GM23248 (cell line): ENCODE measurements at places on chromosomes 5 and 9. TPM values are rescaled to one million over a fixed set of nuclear protein-coding genes. Genes with fewer than 3 reads are reported as not detected.

COX7C gene
- 127 and 145 TPM in 2 replicates for total RNA-seq

DNA sequence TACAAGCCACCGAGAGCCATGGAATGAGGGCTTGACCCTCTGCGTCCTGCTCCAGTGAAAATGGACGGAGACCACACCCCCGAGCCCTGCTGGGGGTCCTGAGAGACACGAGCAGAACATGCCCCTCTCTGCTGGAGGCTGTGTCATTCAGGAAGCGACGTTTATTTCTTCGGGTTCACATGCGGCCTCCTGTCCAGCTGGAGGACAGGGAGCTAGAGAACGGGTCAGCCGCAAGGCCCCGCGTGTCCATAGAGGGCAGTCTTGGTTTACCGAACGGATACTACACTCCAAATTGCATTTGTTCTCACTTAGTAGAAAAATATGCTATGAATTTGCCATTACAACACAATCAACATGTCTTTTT is 36.1 kb downstream of the MRPL36 start:
- H3K4me1 ChIP-seq = no peaks in the 10 kb centered on the region
- DNase-seq = peak; percentile 85
- no peak overlapping the region for H3K27ac ChIP-seq
- no peaks in the 10 kb centered on the region for H3K36me3 ChIP-seq
- peak overlapping the region; percentile 58 for H3K4me3 ChIP-seq

PCDHGA7 gene
- total RNA-seq = 0.43 and 1.6 TPM in 2 replicates

- no peak for DNase-seq
- no peaks in the 10 kb centered on the region for H3K27me3 ChIP-seq
- no peaks in the 10 kb centered on the region for H3K36me3 ChIP-seq
- no peak overlapping the region for H3K27ac ChIP-seq
Measured at GRCh38 chr5:34863946-34864345, 25.0 kb downstream of the TTC23L start.

DNA sequence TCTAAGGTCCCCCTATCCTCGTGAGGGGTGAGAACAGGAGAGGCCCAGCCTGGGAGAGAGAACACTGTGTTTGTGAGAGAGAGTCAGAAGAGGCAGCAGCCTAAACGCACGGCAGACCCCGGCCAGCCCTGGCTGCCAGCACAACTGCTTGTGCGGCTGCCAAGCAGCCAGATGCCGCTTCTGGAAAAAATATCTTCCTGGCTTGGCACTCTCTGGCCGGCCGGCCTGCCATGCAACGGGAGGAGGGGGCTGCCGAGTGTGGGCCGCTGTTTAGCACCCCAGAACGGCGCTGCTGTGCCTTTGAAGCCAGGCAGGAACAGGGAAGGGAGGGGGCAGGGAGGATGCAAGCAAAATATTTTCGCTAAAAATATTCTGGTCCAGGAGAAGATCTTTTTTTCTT is 105.0 kb downstream of the FGF18 start:
- no peak for DNase-seq
- H3K4me1 ChIP-seq = peaks cover 21% of the 10 kb centered on the region
- no peak overlapping the region for H3K4me3 ChIP-seq

CDH12 gene
- not detected in 2 replicates for total RNA-seq

CCL27 gene
- total RNA-seq = not detected in 2 replicates

TXNDC8 gene
- not detected in 2 replicates for total RNA-seq

- no peak overlapping the region for H3K27ac ChIP-seq
- H3K27me3 ChIP-seq = peaks cover 13% of the 10 kb centered on the region
- no peak overlapping the region for H3K4me3 ChIP-seq
- no peaks in the 10 kb centered on the region for H3K36me3 ChIP-seq
Measured at GRCh38 chr9:38162332-38163211, 93.5 kb upstream of the SHB start.

- DNase-seq = no peak
- H3K27me3 ChIP-seq = 0 out of 2 replicates have a peak, but pooled peaks cover 7% of the 10 kb centered on the region
- H3K27ac ChIP-seq = no peak overlapping the region
- H3K36me3 ChIP-seq = no peaks in the 10 kb centered on the region
Measured at GRCh38 chr5:123647066-123647465, 135.1 kb downstream of the CSNK1G3 start.

HMCN2 gene
- not detected in 2 replicates for total RNA-seq

DBN1 gene
- 224 and 257 TPM in 2 replicates for total RNA-seq

DNA sequence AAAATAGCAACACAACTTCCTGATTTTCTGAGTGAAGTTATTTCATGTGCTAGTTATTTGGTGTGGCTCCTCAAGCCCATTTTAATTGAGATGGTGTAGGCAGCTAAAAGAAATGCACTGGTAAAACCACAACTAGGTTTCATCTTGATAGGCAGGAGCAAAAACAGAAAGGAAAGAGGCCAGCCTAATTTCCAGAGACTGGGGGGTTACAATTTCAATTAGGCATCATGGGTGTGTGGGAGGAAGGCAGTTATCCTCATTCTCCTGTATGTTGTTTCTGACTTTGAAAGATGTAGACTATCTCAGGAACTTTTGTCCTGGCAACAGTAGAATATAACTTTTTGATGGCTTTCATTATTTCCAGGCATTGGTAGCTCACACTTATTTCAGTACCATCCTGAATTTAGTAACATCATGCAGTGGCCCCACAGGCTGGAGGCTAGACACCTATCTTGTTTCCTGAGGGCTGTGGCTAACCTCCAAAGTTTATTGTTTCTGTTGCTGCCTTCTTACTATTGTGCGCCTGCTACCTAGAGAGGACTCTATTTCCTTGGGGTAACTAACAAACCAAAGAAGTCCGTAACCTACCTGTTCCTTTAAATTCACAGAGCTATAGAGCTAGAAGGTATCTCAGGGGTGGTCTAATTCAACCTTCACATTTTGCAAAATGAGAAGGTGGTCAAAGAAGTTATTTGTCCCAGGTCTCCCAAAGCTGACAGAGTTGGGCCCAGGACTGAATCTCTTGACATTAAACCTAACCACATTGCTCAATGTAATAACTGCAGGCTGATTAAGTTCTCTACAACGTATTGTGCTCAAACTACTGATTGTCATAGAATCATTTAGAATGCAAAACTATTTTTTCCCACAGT is 42.4 kb downstream of the FYB1 start:
- H3K4me1 ChIP-seq = peaks cover 16% of the 10 kb centered on the region; the same call in 1 of the 2 replicates
- no peaks in the 10 kb centered on the region for H3K27me3 ChIP-seq
- DNase-seq = no peak
- no peak overlapping the region for H3K4me3 ChIP-seq
- H3K36me3 ChIP-seq = no peaks in the 10 kb centered on the region
- no peak overlapping the region for H3K27ac ChIP-seq

DNA sequence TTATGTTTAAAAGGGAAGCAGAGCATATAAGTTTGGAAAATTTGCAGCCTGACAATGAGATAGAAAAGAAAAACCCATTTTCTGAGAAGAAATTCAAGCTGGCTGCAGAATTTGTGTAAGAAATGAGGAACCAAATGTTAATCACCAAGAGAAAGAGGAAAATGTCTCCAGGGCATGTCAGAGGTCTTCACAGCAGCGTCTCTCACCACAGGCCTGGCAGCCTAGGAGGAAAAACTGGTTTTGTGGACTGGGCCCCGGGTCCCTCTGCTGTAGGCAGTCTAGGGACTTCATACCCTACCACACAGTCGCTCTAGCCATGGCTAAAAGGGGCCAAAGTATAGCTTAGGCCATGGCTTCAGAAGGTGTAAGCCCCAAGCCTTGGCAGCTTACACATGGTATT is 32.1 kb upstream of the HSD17B4 start:
- no peak overlapping the region for H3K4me3 ChIP-seq
- no peaks in the 10 kb centered on the region; the same call in 1 of the 2 replicates for H3K4me1 ChIP-seq
- peaks cover 10% of the 10 kb centered on the region; the same call in 1 of the 2 replicates for H3K27me3 ChIP-seq
- no peak overlapping the region for H3K27ac ChIP-seq
- no peak for DNase-seq

DNA sequence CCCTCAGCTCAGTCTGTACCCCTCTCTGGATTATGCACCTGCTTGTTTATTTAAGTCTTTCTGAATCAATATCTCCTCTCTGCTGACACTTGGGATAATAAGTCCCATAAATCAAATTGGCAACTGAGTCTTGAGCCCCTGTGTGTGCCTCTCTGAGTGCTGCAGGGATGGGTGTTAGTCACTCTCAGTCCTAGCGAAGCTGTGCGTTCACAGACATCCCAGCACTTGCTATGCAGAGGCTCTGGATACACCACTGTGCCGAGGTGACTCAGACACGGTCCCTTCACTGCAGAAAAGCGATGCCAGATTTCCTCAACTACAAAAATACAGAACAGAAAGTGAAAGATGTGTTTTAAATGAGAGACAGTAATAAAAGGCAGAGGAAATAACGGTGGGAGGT is 4.1 kb upstream of the KCNMB1 start:
- DNase-seq = peak; percentile 26
- H3K36me3 ChIP-seq = no peaks in the 10 kb centered on the region
- H3K4me3 ChIP-seq = no peak overlapping the region
- no peak overlapping the region for H3K27ac ChIP-seq
- no peaks in the 10 kb centered on the region for H3K4me1 ChIP-seq

- no peak overlapping the region for H3K4me3 ChIP-seq
- H3K4me1 ChIP-seq = no peaks in the 10 kb centered on the region
- peak; percentile 24 for DNase-seq
- H3K27ac ChIP-seq = no peak overlapping the region
Measured at GRCh38 chr9:13443346-13444244, 164.1 kb upstream of the MPDZ start.

NSG2 gene
- not detected in 2 replicates for total RNA-seq

GRCh38 chr5:11050596-11051304 is 289.7 kb upstream of the DAP start:
- H3K4me3 ChIP-seq = no peak overlapping the region
- no peaks in the 10 kb centered on the region for H3K36me3 ChIP-seq
- H3K27me3 ChIP-seq = peaks cover 7% of the 10 kb centered on the region; the same call in 1 of the 2 replicates
- H3K27ac ChIP-seq = no peak overlapping the region

MAMDC4 gene
- 1.1 and 2.3 TPM in 2 replicates for total RNA-seq

DNA sequence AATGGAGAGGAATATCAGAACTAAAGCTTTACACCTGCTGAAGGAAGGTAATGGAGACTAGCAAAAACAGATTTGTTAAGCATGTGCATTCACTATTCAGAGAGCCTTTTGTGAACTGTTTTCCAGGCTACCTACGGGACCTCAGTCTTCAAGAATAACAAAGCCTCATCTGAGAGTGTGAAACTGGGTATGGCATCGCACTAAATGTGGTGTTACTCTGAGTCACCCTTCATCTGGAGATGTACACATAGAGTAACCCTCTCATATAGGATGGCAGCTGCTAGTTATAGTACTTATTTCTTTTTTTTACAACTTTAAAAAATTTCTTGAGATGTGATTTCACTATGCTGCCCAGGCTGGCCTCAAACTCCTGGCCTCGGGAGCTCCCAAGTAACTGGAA is 306.8 kb downstream of the ZNF608 start:
- H3K4me3 ChIP-seq = no peak overlapping the region
- no peak for DNase-seq
- no peaks in the 10 kb centered on the region for H3K36me3 ChIP-seq
- H3K27me3 ChIP-seq = peaks cover 30% of the 10 kb centered on the region
- no peak overlapping the region for H3K27ac ChIP-seq

GRCh38 chr9:116467740-116468351 is 219.3 kb upstream of the TRIM32 start:
- no peak overlapping the region for H3K27ac ChIP-seq
- no peak for DNase-seq
- H3K4me3 ChIP-seq = no peak overlapping the region
- H3K27me3 ChIP-seq = no peaks in the 10 kb centered on the region
- H3K36me3 ChIP-seq = no peaks in the 10 kb centered on the region
- peaks cover 8% of the 10 kb centered on the region; the same call in 1 of the 2 replicates for H3K4me1 ChIP-seq

DNA sequence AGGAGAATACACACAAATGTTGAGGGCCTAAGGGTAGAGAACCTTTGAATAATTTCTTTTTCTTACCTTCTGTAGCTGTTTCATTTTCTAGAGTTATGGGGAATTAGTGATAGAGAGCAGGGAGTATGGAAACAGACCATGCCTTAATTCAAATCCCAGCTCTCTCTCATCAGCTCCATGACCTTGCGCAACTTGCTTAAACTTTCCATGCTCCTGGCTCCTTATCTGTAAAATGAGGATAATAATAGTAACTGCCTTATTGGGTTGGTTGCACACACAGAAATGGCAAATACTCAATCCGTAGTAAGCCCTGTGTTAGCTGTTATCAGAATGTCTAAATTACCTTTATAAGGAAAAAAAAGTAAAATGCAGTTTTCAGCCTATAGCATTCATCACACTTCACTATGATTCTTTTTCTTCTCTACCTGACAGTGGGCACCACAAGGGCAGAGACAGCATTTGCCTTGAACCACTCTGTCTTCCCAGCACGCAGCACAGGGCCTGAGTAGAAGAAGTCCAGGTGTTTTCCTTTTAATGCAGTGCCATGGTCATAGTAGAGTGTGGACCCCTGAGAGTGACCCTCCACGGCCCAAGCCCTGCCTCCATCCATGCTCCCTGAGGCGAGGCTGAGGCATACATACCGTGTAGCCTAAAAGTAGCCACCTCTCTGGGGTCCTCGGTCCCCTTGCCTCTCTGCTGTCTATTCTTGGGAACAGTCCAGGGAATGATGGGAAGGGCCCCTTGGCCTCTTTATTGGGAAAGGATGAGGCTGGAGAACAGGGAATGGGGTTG is 17.4 kb downstream of the C5orf15 start:
- H3K4me3 ChIP-seq = no peak overlapping the region
- H3K27me3 ChIP-seq = no peaks in the 10 kb centered on the region
- DNase-seq = peak; percentile 10
- peaks cover 13% of the 10 kb centered on the region for H3K4me1 ChIP-seq
- H3K36me3 ChIP-seq = peaks cover 2% of the 10 kb centered on the region; the same call in 1 of the 2 replicates

CENPH gene
- 14.7 and 16.7 TPM in 2 replicates for total RNA-seq

DNA sequence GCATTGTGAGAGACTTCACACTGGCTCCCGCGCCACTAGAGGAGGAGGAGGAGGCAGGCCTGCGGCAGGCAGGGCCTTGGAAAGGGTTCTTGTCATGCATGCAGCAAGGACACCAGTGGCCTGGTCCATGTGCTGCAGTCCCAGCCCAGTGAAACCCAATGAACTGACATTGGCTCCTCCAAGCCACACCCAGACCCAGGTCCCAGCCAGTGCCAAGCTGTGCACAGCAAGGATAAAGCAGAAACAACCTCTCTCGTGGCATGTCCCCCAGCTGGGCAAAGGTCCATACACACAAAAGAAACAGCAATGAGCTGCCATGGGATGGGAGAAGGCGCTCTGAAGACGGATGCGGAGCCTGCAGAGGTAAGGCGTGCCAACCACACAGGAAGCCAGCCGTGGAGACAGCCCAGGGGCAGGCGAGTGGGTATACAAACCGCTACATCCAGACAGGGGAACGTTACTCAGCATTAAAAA is 89.2 kb downstream of the SEMA4D start:
- H3K27ac ChIP-seq = no peak overlapping the region
- no peak overlapping the region for H3K4me3 ChIP-seq

DNA sequence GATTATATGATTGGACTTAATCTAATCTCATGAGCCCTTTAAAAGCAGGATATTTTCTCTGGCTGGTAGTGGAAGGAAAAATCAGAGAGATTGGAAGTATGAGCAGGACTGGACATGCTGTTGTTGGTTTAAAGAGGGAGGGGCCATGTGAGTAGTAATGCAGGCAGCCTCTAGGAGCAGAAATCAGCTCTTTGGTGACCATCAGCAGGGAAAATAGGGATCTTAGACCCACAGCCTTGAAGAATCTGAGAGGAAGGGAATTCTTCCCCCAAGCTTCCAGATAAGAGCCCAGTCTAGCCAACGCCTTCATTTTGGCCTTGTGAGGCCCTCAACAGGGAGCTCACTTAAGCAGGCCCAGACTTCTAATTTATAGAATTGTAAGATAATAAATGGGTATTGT is 9.5 kb downstream of the SH3GL2 start:
- peaks cover 16% of the 10 kb centered on the region for H3K27me3 ChIP-seq
- no peak for DNase-seq
- H3K36me3 ChIP-seq = no peaks in the 10 kb centered on the region
- H3K4me3 ChIP-seq = no peak overlapping the region
- no peak overlapping the region for H3K27ac ChIP-seq

GRCh38 chr5:168202996-168203395 is 88.4 kb upstream of the WWC1 start:
- H3K27ac ChIP-seq = no peak overlapping the region
- no peaks in the 10 kb centered on the region for H3K27me3 ChIP-seq
- H3K36me3 ChIP-seq = peaks cover 70% of the 10 kb centered on the region
- no peaks in the 10 kb centered on the region for H3K4me1 ChIP-seq
- DNase-seq = no peak
